ENCODE measurements at places on chromosomes 5 and 9.

DNA sequence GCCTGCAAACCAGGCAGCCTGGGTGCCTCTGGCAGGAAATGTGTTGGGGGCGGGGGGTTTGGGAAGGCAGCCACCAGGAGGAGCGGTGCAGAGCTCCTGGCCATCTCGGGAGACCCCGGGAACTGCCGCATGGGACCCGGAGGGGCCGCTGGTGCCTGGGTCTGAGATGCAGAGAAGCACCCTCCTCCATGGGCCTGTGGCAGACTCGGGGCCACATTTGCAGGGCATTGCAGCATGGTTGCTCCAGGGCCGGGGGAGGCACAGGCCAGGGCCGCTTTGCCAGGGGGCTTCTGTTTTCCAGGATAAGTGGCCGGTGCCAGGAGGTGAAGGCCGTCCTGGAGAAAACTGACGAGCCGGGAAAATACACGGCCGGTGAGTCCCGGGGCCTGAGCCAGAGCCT lies 1.7 kb downstream of the LCN1 start:
- no peak for DNase-seq

GRCh38 chr9:113532809-113533190 lies 69.3 kb downstream of the RGS3 start:
- no peak for DNase-seq

DNA sequence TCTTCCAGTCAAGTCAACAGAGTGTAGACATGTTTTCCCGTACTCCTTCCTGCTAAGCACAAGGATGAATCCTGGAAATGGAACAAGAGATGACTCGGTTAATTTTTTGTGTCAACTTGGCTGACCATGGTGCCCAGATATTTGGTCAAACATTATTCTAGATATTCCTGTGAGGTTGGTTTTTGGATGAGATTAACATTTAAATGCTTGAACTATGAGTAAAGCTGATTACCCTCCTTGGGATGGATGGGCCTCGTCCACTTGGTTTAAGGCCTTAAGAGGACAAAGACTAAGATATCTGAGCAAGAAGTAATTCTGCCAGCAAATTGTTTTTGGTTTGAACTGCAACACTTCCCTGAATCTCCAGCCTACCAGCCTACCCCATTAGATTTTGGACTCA lies 338.1 kb upstream of the MSX2 start:
- no peak for DNase-seq

DNA sequence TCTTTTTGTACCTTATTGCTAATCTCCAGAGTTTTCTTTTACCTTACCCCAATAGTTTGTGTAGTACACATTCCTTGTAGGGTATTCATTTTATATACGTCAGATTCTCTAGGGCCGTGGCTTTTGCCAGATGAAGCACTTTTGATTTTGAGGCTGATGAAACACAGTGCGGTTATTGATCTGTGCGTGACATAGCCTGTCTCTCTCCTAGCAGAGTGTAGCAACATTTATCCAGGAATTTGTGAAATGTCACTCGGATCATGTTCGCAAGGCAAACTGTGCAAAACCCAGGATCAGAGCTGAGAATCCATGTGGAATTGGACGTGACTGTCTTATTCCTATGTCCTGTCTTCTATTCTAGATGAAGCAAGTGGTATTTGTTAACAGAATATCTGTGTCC lies 142.0 kb upstream of the SH3GL2 start:
- DNase-seq: no peak

DNA sequence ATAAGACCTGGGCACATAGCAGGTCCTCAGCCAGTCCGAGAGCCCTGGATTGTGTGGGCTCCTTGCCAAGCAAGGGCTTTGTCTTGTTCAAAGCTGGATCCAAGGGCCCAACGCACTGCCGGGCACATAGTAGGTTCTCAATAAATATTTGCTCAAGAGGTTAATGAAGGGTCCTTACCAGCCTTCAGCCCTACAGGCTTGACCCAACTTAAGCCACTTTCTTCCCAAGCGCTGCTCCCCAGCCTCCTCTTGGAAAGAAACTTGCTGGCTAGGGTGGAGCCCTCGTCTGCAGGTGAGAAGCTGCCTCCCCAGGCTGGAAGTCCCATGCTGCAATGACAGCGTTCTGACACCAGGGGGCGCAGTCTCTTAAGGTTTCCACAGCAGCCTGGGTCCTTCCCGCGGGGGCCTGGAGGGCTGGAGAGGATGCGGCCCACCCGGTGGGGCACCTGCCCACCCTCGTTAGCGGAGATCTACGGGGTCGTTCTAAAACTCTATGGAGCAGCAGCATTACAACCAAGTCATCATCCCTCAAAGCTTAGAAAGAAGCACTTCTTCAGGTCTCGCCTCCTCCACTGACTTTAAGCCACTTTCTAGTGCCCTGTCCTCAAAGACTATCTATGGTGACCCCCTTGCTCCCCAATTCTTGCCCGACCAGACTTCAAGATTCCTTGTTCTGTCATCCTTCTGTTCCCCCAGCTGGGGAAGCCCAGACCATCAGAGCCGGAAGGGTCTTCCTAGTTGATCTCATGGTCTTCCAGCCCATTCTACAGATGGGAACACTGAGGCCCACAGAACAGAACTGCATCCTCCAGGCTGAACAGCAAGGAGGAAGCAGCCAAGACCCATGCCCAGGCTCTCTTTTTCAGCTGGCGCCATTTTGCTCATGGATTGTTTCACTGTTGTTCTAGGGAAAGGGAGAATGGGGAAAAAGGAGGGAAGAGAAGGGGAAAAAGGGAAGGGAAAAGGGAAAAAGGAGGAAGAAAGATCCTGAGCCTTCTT lies 115.4 kb downstream of the LHX2 start:
- peak; percentile 86 for DNase-seq

- no peak for DNase-seq
These were observed 260.3 kb downstream of the GOLPH3 start for GRCh38 chr5:31913808-31914207.

- DNase-seq: no peak
These were observed 90.0 kb upstream of the GDNF start for GRCh38 chr5:37929791-37930190.

DNA sequence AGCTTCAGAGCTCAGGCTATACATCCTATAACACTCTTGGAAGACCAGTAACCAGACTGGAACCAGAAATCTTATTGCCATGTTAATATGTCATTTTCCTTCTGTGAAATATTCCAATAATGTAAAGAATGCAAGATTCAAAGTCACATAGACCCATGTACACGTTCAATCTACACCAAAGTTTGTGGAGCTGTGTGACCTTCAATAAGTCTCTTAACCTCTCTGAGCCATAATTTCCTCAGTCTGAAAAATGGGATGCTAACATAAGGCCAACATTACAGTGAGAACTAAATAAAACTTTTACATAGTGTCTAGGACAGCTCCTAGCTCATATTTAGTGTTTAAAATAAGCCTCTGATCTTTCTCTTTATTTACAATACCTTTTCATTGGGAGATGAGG lies 70.4 kb downstream of the ARRDC3 start:
- no peak for DNase-seq
